Cardiac ventricle fibroblast (primary cell): ENCODE measurements at places on chromosomes 16 and 17. TPM values are rescaled to one million over a fixed set of nuclear protein-coding genes. Genes with fewer than 3 reads are reported as not detected.

The CTRB1 gene
- total RNA-seq = not detected in 2 replicates

The MLYCD gene
- 3.0 and 3.2 TPM in 2 replicates for total RNA-seq

The DLX4 gene
- total RNA-seq = not detected in 2 replicates

The KRT33B gene
- total RNA-seq = not detected in 2 replicates

The SLC9A5 gene
- total RNA-seq = 0.05 and 0.56 TPM in 2 replicates

The KRTAP9-8 gene
- not detected in 2 replicates for total RNA-seq

The TBC1D3C gene
- not detected in 2 replicates for total RNA-seq

The NDUFB10 gene
- total RNA-seq = 198 and 225 TPM in 2 replicates

The RBFOX1 gene
- not detected in 2 replicates for total RNA-seq

The SSTR5 gene
- total RNA-seq = not detected in 2 replicates

The TNFSF13 gene
- total RNA-seq = 3.2 and 8.0 TPM in 2 replicates

The HES7 gene
- total RNA-seq = not detected in 2 replicates

The HOXB3 gene
- 0.37 and 0.73 TPM in 2 replicates for total RNA-seq

The ZNF423 gene
- total RNA-seq = 23.2 and 24.3 TPM in 2 replicates

The RASL10B gene
- total RNA-seq = 2.4 and 2.6 TPM in 2 replicates
